Activated T-cell treated with anti-CD3 and anti-CD28 coated beads, Interleukin-2, amount 50 U/mL, for 72 hours (primary cell): ENCODE measurements at places on chromosomes 7 and 10. TPM values are rescaled to one million over a fixed set of nuclear protein-coding genes. Genes with fewer than 3 reads are reported as not detected.

Gene MNX1
- 0.39 TPM for total RNA-seq

DNA sequence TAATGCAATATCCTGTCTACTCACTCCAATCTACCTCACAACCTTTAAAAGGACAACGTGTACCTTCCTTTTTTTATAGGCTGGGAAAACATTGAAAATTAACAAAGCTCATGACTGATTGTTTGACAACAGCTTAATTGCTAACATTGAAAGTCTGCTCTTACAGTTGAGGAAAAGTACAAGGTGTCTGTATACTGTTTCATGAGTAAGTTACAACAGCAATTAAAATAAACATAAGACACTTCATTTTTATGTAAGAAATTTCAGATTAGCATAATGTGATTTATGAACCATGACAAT lies 28.6 kb upstream of the NCAPG2 start:
- H3K27ac ChIP-seq, result no peak overlapping the region
- H3K4me1 ChIP-seq, result peaks cover 5% of the 10 kb centered on the region
- DNase-seq, result no peak
- H3K4me3 ChIP-seq, result no peak overlapping the region

DNA sequence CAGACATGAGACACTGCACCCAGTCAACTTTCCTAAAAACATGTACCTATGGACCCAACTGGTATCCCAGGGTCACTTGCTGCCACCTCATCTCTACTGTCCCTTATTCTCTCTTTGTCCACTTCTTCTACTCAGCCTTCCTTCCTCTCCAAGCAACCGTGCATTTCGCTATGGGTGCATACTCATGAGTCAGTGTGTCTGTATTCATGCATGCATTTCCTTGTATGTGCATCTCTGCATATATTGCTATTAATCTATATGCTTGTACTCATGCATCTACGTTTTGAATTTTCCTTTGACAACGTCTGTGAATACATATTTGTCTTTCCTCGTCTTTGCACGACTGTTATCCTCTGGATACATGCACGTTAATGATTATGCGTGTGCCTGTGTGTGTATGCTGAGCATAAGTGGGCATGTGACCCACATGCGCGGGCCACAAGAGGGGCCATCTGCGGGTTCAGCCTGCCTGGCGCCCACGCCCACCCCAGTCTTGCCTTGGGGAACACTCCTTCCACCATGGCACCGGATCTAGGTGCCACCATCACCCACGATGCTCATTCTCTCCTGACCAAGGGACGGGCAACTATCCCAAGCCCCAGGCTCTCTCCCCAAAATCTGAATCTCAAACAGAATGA lies 23.3 kb downstream of the KIAA1549 start:
- no peak overlapping the region for H3K27ac ChIP-seq
- peaks cover 2% of the 10 kb centered on the region for H3K27me3 ChIP-seq
- DNase-seq, result no peak
- H3K4me1 ChIP-seq, result no peaks in the 10 kb centered on the region
- no peak overlapping the region for H3K4me3 ChIP-seq

- peaks cover 44% of the 10 kb centered on the region for H3K27me3 ChIP-seq
- peak overlapping the region; percentile 52 for H3K4me3 ChIP-seq
- no peak overlapping the region for H3K27ac ChIP-seq
These were observed 124.4 kb downstream of the TACC2 start for GRCh38 chr10:122113161-122113944.

GRCh38 chr10:33111488-33112051 lies 153.5 kb upstream of the ITGB1 start:
- H3K36me3 ChIP-seq, result peaks cover 5% of the 10 kb centered on the region
- H3K27ac ChIP-seq, result peak overlapping the region; percentile 92
- H3K4me3 ChIP-seq, result no peak overlapping the region
- H3K4me1 ChIP-seq, result peaks cover 64% of the 10 kb centered on the region
- DNase-seq, result no peak

- DNase-seq, result no peak
- H3K4me3 ChIP-seq, result no peak overlapping the region
- no peaks in the 10 kb centered on the region for H3K36me3 ChIP-seq
- no peaks in the 10 kb centered on the region for H3K4me1 ChIP-seq
These were observed 224.9 kb downstream of the SKIDA1 start for GRCh38 chr10:21300551-21300950.

- H3K27ac ChIP-seq, result no peak overlapping the region
- H3K4me1 ChIP-seq, result peaks cover 48% of the 10 kb centered on the region
- H3K4me3 ChIP-seq, result no peak overlapping the region
- DNase-seq, result no peak
These were observed 81.9 kb downstream of the AOAH start for GRCh38 chr7:36642414-36642813.

GRCh38 chr7:137652721-137653120 lies 194.1 kb downstream of the DGKI start:
- no peaks in the 10 kb centered on the region for H3K36me3 ChIP-seq
- H3K27ac ChIP-seq, result no peak overlapping the region
- peaks cover 4% of the 10 kb centered on the region for H3K27me3 ChIP-seq
- H3K4me3 ChIP-seq, result no peak overlapping the region
- no peaks in the 10 kb centered on the region for H3K4me1 ChIP-seq

- H3K27me3 ChIP-seq, result peaks cover 3% of the 10 kb centered on the region
- H3K4me3 ChIP-seq, result no peak overlapping the region
- DNase-seq, result no peak
- peaks cover 21% of the 10 kb centered on the region for H3K4me1 ChIP-seq
These were observed 32.3 kb downstream of the CHAT start for GRCh38 chr10:49645871-49646870.

DNA sequence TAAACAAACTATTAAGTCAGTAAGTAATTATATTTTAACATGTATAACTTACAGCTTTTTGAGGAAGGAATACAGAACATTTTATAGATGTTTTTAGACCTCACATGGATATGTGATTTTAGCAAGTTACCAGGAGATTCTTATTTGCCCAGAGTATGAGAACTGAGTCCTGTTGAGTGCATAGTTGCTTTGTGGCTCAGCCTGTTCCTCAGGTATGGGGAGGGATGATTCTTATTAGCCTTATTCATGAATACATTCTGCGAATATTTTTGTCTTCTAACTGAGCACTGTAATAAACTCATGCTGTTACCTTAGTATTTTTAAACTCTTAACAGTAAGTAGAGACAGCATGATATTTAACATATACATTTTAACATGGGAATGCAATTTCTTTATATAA lies 17.9 kb downstream of the BTAF1 start:
- H3K27ac ChIP-seq, result no peak overlapping the region
- DNase-seq, result no peak
- peaks cover 31% of the 10 kb centered on the region for H3K4me1 ChIP-seq

GRCh38 chr7:47435889-47436312 lies 146.0 kb downstream of the TNS3 start:
- H3K36me3 ChIP-seq, result no peaks in the 10 kb centered on the region
- H3K4me3 ChIP-seq, result no peak overlapping the region
- H3K27me3 ChIP-seq, result no peaks in the 10 kb centered on the region
- H3K4me1 ChIP-seq, result no peaks in the 10 kb centered on the region
- H3K27ac ChIP-seq, result no peak overlapping the region

- no peaks in the 10 kb centered on the region for H3K36me3 ChIP-seq
- DNase-seq, result no peak
- H3K4me3 ChIP-seq, result no peak overlapping the region
- no peak overlapping the region for H3K27ac ChIP-seq
- H3K27me3 ChIP-seq, result peaks cover 53% of the 10 kb centered on the region
These were observed 1.2 kb downstream of the PRRT4 start for GRCh38 chr7:128360359-128360678.

- peaks cover 37% of the 10 kb centered on the region for H3K27me3 ChIP-seq
- no peak for DNase-seq
- no peak overlapping the region for H3K27ac ChIP-seq
These were observed 5.4 kb upstream of the ACSM6 start for GRCh38 chr10:95188593-95188992.

DNA sequence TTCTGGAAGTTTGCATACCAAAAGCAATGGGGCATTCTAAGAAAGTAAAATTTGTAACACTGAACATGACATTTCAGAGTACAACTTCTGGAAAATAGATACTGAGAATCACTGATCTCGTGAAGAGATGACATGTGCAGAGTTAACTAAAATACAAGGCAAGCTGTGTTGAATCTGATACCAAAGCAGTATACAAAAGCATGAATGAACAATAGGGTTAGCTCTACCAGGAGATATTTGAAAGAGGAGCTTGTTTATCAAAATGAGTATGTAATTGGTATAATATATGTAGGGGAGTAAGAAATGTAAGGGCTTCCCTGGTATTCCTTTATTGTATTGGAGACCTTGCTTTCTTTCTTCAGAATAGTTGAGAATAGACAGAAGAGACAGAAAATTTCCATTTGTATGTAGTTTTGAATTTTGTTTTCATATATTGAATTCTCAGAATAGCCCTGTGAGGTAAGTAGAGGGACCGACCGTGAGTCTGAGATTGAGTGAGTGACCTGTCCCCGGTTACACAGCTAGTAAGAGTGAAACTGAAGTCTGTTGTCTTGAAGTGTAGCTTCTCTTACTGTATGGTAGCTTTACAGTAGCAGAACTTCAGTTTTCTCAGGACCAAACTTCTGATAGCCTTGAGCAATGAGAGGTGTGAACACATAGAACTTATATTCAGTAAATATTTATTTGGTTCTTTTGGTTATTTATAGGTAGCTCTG lies 5.0 kb downstream of the HBP1 start:
- H3K27ac ChIP-seq, result peak overlapping the region; percentile 91
- H3K36me3 ChIP-seq, result peaks cover 16% of the 10 kb centered on the region
- peak overlapping the region; percentile 44 for H3K4me3 ChIP-seq
- DNase-seq, result peak; percentile 30

DNA sequence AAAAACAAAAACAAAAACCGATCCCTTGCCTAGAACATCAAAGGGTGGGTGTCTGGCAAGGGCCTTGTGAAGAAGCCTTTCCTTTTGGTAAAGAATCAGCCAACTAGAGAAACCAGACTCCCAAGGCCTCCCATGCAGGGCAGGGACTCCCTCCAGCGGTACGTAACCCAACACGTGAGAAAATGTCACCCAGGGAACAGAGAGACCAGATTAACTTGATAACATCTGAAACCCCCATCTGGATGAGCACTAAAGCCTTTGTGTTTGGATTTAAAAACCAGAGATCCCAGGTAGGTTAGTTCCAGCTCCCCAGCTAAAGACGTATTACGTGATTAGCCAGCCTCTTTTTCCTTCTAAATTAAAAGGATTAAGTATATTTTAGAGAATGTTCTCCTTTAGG lies 3.0 kb upstream of the HABP2 start:
- no peak overlapping the region for H3K4me3 ChIP-seq
- H3K4me1 ChIP-seq, result no peaks in the 10 kb centered on the region
- no peak for DNase-seq
- H3K27me3 ChIP-seq, result peaks cover 25% of the 10 kb centered on the region
- H3K27ac ChIP-seq, result no peak overlapping the region

DNA sequence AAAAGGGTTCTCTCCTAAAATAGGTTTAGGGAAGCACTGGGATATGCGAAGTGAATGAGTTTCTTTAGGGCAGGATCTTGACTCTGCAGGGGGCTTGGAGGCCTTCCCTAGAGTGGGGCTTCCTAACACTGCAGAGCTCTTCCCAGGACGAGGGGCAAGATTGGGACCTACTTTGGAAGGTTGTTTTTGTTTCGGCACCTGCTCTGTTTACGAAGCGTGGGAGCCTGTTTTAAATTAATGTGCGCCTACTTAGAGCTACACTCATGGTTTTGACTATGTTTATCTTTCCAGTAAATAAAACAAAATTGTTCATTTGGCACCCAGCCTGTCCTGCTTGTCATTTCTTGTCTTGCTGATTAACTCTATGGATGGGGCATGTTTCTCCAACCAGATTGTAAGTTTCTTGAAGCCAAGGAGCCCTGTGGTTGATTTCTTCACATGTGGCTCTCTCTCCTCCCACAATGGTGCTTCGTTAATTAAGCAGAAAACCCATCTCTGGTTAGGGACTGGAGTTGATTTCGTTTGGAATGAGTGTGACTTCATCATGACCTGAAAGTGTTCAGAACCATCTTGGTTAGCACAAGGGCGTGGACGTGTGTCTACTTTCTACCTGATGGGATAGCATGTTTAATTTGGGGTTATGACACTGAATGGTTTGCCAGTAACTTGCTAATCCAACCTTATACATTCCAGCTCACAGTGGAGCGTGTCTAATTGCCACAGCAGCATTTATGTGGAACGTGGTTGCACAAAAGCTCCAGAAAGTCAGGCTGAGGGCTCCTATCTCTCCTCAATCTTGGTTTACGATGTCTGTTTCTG lies 98.1 kb downstream of the TCF7L2 start:
- no peak for DNase-seq
- H3K27me3 ChIP-seq, result peaks cover 44% of the 10 kb centered on the region
- no peak overlapping the region for H3K27ac ChIP-seq
- H3K4me3 ChIP-seq, result no peak overlapping the region
- H3K36me3 ChIP-seq, result no peaks in the 10 kb centered on the region

GRCh38 chr10:73655990-73656298 lies at the start of gene SYNPO2L:
Gene SYNPO2L, minus strand, starts transcription at chr10:73656029. Its CDS starts 107 bp downstream, at chr10:73655922.
- no peaks in the 10 kb centered on the region for H3K27me3 ChIP-seq
- no peak for DNase-seq
- no peak within 1 kb of the TSS for H3K27ac ChIP-seq
- no peak within 1 kb of the TSS for H3K4me3 ChIP-seq
